NCI-H187 treated with DMSO at 0.1 percent for 48 hours (cell line): ENCODE measurements at places on chromosomes 3 and 15.

GRCh38 chr3:187798126-187798525, 52.9 kb upstream of the BCL6 start:
- DNase-seq, result peak; percentile 70

- DNase-seq, result no peak
These were observed 65.8 kb downstream of the PIK3CB start for GRCh38 chr3:138768946-138769345.

DNA sequence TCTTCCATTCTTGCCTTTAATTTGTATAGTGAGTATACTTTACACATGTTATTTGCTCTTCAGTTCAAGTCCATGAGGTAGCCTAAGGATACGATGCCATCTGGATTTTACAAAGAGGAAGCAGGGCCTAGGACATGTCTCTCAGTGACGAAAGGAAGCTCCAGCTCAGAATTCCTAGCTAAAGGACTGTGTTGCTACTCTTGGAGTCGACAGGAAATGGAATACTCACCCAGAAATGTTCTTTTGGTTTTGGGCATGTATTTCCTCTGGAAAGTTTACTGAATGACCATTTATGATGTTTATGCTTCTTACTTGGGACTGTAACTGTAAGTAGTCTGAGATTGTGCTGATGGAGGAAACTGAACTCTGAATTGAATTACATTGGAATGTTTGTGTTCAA, 12.5 kb downstream of the OXNAD1 start:
- no peak for DNase-seq

- no peak for DNase-seq
These were observed 208.1 kb upstream of the UMPS start for GRCh38 chr3:124522082-124522625.

DNA sequence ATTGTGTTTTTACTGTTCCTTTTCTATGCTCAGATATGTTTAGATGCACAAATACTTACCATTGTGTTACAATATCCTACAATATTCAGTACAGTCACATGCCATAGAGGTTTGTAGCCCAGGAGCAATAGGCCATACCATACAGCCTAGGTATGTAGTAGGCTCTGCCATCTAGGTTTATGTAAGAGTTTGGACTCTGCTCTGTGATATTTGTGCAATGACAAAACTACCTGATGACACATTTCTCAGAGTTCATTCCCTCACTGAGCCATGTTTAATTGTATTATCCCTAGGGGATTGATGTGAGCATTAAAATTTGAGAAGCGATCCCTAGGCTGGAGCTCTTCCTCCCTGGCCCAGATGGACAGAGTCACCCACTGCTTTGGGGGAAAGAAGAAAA, 270.0 kb upstream of the PROK2 start:
- DNase-seq, result no peak

DNA sequence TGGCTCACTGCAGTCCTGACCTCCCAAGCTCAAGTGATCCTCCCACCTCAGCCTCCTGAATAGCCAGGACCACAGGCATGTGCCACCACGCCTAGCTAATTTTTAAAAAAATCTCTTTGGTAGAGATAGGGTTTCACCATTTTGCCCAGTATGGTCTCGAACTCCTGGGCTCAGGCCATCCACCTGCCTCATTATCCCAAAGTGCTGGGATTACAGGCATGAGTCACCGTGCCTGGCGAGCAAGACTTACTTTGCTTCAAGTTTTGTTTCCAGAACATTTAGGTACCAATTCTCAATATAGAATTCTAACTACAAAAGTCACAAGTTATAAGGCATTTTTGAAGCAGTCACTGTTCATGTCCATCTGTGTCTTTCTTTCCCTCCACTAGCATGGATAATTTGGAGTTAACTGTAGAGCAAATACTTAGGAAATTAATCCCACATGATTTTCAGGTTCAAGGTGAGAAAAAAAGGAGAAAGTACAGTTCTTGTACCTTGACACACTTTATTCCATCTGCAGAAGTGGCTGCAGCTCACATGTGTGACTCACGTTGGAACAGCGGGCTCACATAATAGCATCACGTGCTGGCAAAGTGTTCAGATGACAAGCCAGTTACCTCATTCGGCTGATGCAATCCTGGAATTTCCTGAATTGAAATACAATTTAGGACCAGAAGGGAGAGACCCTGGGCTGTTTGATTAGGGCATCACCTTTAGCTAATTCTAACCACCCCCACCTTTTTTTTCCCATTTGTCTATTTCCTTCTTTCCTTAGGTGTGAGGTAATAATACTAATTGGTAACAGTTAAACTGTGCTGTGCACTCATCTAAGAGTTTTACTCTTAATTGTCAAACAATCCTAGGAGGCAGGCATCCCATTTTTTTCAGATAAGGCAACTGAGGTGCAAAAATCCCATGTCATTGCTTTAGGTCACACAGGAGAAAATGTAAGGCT, 46.9 kb upstream of the NEDD4 start:
- DNase-seq, result no peak

- no peak for DNase-seq
These were observed 419.6 kb upstream of the TGFBR2 start for GRCh38 chr3:30186741-30187219.

- DNase-seq, result no peak
These were observed 18.5 kb upstream of the C3orf62 start for GRCh38 chr3:49295489-49296058.

DNA sequence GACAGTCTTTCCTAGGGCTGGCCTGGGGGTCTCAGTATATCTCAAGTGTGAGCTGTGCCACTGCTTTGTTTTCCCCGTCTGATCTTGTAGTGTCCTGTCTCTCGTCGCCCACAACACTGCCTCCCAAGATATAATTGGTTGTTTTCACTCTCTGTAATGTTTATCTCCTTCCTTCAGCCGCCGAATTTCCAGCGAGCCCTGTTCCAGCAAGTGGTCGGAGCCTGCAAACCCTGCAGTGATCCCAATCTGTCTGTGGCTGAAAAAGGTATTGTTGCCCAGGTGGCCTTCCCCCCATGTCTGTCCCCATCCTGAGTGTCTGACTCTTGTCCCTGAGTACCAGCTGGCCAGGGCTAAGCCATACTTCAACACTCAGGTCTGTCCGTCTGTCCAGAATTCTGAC, 9.5 kb upstream of the MANF start:
- no peak for DNase-seq

DNA sequence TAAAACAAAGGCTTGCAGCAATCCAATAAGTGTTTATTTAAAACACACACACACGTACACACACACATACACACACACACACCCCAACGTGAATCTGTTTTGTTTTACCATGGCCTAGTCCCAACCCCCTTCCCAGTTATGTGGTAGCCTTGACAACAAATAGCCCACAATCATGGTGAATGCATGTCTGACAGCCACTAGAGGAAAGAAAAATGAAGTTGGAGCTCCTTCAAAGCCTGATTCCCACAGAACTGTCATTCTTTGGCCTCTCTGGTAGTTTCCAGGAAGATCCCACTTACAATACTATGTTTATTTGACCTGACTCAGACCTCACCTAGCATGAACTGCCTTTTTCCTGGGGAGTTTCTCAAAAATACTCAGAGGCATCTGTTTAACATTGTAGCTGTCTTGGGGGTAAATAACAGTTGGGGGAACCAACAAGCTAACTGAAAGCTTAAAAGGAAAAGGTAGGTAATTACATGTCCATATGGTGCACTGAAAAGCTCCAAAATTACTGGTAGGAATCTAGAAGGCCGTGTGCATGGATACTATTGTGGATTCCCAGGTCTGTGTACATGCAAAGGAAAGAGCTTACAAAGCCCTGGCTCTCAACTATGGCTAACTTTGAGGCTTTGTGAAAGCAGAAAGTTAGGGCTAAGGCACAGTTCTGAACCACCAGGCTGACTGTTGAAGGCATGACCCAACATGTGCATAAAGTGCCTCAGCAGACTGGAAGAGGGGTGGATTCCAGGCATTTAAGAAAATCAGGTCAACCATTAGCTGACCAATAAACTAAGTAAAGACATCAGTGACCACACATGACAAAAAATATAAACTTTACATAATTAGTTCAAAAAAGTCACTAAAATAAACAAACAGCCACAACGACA, 65.3 kb downstream of the FAIM start:
- no peak for DNase-seq

GRCh38 chr3:149180057-149180573, 41.5 kb downstream of the CP start:
- no peak for DNase-seq

DNA sequence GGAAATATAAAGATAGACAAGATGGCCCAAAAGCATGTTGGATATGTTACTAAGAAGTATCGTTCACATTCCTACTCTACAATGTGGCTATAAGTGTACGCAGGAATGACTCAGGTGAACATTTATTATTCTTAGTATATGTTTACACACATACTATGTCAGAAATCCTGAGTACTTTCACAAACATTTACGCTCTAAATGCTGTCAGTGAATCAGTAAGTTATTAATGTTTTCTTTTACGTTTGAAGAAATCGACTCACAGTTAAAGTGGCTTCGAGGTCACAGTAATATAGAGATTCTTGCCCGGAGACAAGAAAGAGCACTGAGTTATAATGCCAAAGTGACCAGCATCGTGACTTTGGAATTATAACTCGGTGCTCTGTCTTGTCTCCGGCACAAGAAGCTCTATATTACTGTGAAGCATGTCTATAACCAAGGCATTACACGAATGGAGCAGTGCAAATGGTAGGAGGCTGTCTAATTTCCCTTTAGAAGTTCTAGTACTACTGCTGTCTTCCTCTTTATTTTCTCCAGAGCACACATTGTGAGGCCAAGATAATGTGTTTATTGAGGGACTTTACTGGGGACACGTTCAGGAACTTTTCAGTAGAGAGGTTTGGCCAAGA, 61.8 kb upstream of the P3H2 start:
- no peak for DNase-seq

DNA sequence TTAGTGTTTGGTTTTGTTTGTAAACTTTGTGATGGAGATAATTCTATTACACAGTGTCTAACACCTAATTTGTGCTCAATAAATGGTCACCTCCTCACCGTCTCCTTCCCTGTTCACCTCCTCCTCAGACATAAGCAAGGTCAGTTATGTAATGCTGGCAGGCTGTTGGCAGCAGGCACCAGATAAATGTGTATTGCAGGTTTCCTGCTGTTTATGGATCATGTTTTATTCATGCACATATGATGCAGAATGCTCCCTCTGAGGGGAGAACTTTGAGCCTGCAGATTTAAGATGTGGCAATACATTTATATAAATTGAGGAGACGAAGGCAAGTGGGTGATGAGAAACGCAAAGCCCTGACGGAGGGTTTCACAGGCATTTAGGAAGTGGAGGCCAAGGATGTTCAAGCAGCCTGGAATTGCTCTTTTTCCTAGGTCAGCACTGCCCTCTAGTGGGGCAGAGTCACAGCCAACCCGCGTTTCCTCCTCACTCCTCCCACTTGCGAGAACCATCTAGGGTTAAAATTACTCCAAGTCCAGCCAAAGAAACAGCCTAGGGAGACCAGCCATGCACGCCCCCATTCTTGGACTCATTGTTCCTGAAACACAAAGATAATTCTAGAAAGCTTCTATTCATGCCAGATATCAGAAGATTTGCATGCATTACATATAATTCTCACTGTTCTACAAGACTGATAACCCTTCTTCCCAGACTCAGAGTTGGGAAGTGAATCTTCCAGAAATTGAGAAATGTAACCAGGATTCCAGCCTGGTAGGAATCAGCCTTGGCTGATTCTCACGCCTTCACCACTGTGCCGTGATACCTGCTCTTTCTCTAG, 228.7 kb downstream of the SLCO3A1 start:
- DNase-seq, result peak; percentile 19

GRCh38 chr3:171372694-171373093, 87.5 kb downstream of the TNIK start:
- no peak for DNase-seq

DNA sequence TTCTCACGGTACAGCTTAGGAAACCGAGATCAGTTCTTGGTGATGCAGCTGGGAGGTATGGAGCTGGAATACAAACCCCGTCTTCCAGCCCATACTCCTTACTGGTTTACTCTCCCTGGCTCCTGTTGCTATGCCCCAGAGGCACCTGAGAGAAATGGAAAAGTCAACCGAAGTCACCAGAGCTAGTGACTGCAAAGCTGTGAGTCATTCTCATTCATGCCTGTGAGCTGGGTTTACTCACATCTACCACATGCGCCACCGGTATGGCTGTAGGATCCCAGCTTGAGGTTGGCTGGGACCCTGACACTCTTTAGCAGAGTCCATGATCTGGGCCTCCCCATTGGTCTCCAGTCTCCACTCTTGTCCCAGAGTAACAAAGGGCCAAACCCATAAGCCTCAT, 111.5 kb upstream of the ETV5 start:
- no peak for DNase-seq

DNA sequence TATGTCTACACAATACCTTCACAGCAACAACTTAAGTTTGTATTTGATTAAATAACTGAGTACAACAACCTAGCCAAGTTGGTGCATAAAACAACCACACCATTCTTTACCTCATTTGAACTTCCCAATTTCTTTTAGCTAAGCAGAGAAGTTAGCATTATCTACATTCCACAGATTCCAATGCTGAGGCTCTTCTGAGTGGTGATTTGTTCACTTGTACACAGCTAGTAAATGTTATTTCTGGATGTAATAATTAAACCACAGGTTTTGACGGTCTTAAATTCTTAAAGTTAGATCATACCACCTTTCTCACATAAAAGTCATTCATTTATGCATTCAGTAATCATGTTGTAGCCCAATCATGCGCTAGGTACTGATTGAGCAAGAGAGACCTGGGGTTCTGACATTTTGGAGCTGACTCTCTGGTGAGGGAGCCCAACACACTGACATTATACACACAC, 102.5 kb downstream of the SST start:
- no peak for DNase-seq

DNA sequence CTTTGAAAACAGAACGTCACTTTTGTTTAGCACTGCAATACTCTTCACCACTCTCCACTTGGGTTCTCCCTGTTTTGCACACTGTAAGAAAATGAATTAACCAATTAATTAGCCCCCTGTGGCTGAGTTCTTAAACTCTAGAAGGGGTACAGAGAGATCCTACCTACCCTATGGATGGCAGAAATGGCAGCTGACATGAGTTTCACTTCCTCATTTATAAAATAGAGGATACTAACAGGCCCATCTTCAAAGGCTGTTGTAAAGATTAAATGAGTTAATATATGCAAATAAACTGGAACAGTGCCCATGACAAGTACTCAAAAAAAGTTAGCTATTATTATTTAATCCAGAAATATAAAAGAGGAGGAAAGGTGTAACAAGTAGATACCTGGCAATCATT, 36.9 kb downstream of the SUCLG2 start:
- no peak for DNase-seq

DNA sequence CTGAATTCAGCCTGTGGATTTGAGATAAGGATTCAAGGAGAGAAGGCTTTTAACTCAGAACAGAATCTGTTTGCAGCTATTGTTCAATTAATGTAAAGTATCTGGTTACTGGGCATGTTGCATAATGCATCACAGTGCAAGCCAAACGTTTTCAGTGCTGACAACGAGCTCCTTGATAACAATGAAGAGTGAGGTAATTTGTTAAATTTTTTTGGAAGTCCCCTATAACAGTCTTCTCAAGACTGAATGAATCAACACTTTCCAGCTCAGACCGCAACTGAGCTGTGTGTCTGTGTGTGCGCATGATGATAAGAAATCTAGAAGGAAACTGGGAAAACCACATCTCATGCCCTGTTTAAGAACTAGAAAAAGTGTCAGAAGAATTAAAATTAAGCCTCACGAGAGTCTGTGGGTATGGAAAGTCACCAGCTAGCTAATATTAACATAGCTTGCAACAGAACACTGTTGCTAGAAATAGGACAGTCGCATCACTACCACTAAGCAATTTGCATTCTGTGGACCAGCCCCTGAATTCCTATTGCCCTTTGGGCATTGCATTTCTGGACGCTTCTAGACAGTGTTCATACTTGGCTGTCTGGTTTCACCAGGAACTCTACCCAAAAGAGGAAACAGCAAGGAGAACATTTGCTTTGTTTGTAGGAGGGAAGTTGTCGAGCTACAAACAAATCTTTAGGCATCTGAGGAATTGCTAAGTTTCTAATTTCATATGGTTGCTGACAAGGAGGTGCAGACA, 43.7 kb upstream of the ATP2C1 start:
- no peak for DNase-seq
